NCI-H1105 treated with DMSO at 0.1 percent for 48 hours (cell line): ENCODE measurements at places on chromosomes 3 and 15.

DNA sequence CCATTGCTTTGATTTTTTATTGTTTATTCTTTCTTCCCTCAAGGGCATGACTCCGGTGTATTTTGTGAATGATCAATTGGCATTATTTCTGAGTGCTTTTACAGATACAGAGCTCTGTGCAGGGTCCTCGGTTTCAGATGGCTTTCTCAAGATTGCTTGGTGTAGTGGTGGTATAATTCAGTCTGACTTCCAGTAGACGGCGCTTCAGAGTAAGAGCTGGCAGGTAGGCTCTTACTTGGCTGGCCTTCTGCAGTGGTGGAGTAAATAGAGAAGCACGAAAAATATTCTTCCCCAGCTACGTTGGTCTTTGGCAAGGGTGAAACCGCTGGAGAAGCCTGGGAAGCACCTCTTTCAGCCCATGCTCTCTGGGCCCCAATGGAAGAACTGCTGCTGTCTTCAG is 723.0 kb upstream of the BCHE start:
- no peak for DNase-seq

DNA sequence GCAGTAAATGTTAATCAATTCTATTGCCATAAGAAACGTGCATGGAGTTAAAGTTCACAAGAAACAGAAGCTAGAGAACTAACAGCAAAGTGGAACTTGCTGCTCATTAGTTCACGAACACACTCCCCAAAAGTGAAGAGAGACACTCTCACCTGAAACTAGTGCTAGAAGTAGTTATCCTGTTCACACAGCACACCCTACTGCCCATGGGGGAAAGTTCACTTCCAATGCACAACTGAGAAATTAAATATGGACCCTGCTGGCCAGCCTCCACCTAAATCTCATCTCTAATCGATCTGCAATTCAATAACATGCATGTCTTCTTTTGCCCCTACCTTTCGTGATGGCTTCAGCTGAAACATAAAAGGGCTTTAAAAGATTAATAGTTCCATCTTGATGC is 39.4 kb upstream of the FRMD4B start:
- DNase-seq = peak; percentile 19

DNA sequence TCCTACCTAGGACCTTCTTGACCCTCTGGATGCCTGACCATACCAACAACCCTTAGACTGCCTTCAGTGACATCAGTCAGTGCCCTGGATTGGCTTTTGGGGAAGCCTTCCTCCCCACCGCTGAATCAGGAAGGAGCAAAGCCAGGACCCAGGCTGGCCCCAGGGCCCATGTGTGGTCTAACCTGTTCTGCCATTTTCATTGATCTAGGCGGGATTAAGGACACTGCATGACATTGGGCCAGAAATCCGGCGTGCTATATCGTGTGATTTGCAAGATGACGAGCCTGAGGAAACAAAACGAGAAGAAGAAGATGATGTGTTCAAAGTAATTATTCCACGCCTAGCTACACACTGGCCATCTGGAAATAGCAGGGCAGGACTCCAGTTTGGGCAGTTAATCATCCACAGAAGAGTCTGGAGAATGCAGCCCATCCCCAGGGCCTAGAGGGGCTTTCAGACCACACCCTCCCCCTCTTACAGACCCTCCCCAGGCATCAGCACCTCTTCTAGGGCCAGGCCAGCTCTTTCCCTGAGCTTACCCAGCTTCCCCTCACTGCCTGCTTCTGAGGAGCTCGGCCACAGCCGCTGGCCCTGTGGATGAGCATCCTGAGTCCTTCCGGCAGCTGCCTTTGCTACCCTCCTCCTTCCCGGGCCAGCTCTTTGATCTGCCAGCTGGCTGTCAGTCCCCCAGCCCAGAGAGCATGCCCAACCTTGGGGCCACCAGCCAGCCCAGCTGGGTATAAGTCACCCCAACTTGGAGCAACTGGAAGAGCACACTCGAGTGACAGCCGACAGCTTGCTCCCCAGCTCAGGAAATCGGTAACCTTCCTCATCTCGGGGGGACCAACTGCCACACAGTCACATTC is 45.9 kb downstream of the CHDH start:
- no peak for DNase-seq

- DNase-seq = no peak
Observed at GRCh38 chr3:186340204-186340603, 21.8 kb downstream of the DGKG start.

- no peak for DNase-seq
Observed at GRCh38 chr3:114445233-114445632, 151.4 kb downstream of the TIGIT start.
